ENCODE measurements at places on chromosomes 11 and 22. TPM values are rescaled to one million over a fixed set of nuclear protein-coding genes. Genes with fewer than 3 reads are reported as not detected.

DNA sequence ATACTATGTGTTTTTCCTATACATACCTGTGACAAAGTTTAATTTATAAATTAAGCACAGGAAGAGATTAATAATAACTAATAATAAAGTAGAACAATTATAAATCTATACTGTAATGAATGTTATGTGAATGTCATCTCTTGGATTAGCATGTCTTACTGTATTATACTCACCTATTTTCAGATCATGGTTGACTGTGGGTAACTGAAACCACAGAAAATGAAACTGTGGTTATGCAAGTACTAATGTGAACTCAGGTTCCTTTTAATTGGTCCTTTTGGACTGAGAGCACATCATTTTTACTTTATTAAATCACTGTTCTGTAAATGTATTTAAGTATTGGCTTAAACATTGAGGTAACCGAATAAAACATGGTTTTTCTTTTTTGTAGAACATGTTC is 108.8 kb downstream of the PPP6R3 start:
- DNase-seq = no peak

GRCh38 chr22:41762980-41763779 is 37.3 kb upstream of the CCDC134 start:
- DNase-seq = peak; percentile 53

GRCh38 chr22:24744638-24745037 is 29.9 kb downstream of the PIWIL3 start:
- no peak for DNase-seq

- no peak for DNase-seq
Measured at GRCh38 chr11:75632450-75632849, 36.4 kb downstream of the MAP6 start.

GRCh38 chr11:111441443-111441842 is 62.4 kb upstream of the POU2AF1 start:
- DNase-seq = no peak

INPP5J gene
- 6.8 TPM for total RNA-seq

DNA sequence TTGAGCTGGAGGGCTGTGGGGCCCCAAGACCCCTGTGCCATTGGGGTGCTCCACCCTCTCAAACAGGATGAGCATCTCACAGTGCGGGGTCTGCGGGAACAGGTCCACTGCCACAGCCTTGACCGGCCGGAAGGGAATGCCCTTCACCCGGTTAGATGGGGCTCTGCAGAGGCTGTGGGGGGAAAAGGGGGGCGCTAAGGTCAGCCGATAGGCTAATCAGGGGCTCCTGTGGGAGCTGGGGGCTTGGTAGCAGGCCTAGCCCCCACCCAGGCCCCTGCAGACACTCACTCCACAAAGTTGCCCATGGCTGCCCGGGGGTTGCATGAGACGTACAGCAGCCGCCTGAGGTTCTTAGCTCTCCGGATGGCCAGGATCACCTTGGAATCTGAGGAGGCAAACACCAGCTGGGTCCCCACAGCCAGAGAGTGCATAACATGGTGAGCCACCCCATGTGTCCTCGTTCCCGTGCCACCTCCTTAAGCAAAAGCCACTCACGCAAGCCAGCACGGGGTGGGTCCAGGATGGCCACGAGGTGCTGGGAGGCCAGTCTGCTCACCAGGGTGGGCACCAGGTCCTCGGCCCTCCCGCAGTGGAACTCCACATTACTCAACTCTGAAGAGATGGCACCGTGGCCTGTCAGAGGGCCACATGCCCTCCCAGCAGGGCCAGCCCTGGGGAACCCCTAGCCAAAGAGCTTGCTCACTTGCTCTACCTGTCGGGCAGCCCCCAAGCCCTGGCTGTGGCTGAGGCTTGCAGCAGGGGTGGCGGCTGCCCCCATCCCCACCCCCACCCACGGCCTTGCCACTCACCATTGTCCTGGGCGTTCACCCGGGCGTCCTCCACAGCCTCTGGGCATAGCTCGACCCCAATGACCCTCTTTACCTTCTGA is 3.0 kb upstream of the RANBP1 start:
- DNase-seq = no peak

CDCA5 gene
- total RNA-seq = 67.0 TPM

PANX2 gene
- total RNA-seq = 2.6 TPM

DNA sequence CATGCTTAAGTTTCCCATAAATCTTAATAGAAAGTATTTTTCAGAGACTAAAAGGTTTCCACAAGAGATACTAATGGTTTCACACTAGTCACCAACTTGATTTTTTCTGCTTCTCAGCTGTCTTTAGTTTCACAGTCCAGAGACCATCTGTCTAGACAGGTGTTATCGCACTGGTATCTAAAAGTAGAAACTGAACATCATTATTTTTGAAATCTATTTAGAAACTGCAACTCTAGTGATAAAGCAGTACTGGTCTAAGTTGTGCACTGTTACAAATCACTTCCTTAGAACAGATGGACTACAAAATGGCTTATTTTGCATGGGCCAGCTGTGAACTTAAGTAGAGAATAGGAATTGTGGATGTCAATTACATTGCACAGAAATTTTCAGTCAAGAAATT is 78.0 kb downstream of the CNTN5 start:
- DNase-seq = no peak

Measured in Caco-2 (cell line).